Thymus (tissue), 14 donors: ENCODE measurements at places on chromosomes 4 and X. TPM values are rescaled to one million over a fixed set of nuclear protein-coding genes. Genes with fewer than 3 reads are reported as not detected.

Gene OTC
- 0.11 TPM for polyA plus RNA-seq

Gene CCNI
- 223 TPM for polyA plus RNA-seq

GRCh38 chr4:47704693-47705325 lies 133.1 kb downstream of the CORIN start:
- no peak for DNase-seq

- DNase-seq: no peak
Measured at GRCh38 chr4:136571315-136571714, 961.0 kb downstream of the PCDH18 start.

Gene SERTM2
- polyA plus RNA-seq: 0.02 TPM

Gene INTU
- 2.4 TPM for polyA plus RNA-seq

Gene GPM6B
- 2.3 TPM for polyA plus RNA-seq

Gene MFSD8
- 31.2 TPM for polyA plus RNA-seq

Gene ASMT
- polyA plus RNA-seq: 0.46 TPM

- DNase-seq: peak; percentile 35
Measured at GRCh38 chr4:184782731-184783373, 42.9 kb downstream of the ACSL1 start.

- no peak for DNase-seq
Measured at GRCh38 chrX:110175146-110175545, 142.7 kb downstream of the AMMECR1 start.

DNA sequence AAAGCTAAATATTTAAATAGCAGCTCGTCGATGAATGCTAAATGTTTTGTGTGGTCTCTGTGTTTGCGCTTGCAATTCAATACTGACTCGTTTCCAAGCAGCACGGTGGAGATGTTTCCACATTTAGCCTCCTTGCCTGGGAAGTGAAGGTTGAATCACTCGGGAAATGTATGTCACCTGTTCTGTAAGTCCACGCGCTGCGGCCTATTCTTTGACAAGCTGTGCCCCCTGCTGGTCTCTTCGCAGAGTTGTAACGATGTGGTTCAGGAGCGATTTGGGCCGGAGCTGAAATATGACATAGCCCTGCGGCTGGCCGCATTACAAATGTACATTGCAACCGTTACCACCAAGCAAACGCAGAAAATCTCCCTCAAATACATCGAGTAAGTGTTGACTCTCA lies 89.6 kb upstream of the PRPS2 start:
- peak; percentile 33 for DNase-seq

- DNase-seq: no peak
Measured at GRCh38 chrX:106243376-106243775, 75.3 kb downstream of the PWWP3B start.

DNA sequence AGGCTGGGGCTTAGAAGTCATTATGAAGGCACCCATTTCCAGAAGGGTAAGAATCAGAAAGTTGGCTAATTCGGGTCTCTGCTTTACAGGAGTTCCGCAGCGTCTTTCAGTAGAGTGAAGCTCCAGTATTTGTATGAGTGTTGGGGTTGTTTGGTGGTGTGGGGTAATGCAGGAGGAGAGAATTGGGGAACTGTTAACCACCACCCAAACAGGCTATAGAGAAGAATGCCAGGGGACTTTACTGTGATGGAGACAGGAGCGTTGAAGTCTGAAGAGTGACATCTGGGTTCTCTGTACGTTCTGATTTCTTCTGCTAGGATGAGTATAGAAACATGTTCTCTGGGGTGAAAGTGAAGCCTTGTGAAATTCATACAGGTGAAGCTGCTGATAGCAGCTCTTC lies 96.3 kb downstream of the TBL1X start:
- DNase-seq: no peak

DNA sequence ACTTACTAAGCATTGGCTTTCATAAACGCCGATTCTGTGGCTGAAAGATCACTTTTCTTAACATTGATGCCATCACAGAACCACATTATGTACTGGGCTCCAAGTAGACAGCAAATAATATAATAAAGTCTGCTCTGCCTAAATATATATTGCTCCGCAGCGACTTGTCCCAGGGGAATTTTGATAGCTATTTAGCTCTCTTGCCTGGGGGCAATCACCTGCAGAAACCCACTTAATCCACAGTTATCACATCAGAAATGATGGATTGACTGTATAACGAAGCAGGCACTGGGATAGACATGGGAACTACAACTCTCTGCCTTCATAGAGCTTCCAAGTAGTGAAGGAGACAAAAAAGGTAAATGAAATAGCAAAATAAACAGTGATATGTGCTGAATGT lies 48.0 kb upstream of the MYOZ2 start:
- DNase-seq: no peak

Gene SSX2B
- not detected for polyA plus RNA-seq

GRCh38 chr4:41181037-41181436 lies 33.3 kb downstream of the APBB2 start:
- DNase-seq: no peak

- DNase-seq: peak; percentile 30
Measured at GRCh38 chr4:85842540-85842939, 367.6 kb downstream of the ARHGAP24 start.

Gene TSC22D3
- polyA plus RNA-seq: 873 TPM

GRCh38 chrX:154732421-154733065 lies 18.3 kb downstream of the GAB3 start:
- DNase-seq: no peak

DNA sequence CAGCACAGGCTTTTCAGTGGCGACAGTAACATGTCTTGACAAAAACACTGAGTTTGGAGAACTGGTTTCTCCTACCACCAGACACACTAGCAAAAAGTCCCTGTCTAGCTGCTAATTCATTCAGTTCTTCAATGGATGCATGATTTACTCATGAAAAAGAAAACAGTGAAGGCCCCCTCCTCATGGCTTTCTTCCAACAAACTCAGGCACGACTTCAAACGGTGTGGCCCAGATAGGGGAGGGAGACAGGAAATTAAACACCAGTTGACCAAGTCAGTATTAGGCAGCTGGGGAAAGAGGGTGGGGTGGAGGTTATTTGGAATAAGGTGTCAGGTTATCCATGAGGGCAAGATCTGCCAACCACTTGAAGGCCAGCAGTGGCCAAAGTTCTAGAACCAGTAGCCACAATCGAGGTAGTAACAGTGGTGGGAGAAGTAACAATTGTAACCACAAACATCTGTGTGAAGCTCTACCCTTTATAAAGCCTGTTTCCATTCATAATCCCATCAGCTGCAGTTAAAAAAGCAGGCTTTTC lies 60.2 kb downstream of the SEPSECS start:
- DNase-seq: no peak

Gene CCDC110
- polyA plus RNA-seq: 0.30 TPM

Gene SOX3
- polyA plus RNA-seq: 0.02 TPM

- no peak for DNase-seq
Measured at GRCh38 chr4:155497306-155497705, 120.5 kb upstream of the MAP9 start.

Gene SLC2A9
- 8.6 TPM for polyA plus RNA-seq

DNA sequence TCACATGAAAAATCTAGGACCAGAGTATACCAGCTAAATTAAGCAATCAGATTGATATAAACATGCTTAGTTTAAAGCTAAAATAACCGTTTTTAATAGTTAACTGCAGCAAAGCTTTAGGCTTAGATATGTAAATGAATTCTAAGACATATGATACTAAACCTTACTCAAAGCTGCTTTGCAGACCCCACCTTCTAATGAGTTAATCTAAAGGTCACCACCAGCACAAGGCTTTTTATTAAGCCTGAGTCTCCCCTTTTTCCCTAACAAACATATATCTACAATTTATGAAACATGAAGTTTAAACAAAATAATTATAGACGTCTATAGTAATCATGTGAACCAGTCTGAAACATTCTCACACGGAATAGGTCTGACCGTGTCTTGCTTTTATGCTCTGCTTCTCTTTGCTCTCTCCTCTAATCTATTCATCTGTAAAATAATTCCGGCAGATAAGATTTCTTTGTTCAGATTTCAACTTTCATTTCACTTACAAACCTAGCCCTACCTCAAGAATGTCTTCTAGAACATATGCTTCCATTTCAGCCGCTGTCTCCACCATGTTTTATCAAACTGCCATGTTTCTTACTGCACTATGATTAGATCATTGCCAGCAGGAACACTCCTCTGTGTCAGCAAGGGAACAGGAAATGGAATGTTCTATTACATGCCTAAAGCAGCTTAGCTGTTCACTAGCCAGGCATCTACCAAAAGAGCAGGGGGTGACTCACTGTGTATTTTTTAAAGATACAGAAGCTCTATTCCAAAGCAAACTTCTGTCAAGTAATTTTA lies 35.9 kb downstream of the ANKRD17 start:
- DNase-seq: peak; percentile 52

DNA sequence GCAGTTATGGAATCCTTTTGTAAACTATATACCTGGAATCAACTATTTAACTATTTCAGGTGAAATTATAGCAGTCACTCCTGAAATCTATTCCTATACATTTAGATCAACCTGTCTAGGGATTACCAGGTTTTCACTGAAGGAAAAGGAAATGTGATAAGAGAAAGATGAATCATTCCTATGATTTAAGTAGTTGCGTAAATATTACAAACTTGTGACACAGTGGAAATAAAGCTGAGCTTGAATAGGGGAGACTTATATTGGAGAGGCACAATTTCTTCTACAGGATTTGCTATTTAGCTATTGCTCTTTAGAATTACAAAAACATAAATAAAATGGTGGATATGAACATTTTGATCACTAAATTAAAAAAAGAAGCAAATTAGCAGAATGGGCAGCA lies 284.1 kb upstream of the EPHA5 start:
- no peak for DNase-seq

DNA sequence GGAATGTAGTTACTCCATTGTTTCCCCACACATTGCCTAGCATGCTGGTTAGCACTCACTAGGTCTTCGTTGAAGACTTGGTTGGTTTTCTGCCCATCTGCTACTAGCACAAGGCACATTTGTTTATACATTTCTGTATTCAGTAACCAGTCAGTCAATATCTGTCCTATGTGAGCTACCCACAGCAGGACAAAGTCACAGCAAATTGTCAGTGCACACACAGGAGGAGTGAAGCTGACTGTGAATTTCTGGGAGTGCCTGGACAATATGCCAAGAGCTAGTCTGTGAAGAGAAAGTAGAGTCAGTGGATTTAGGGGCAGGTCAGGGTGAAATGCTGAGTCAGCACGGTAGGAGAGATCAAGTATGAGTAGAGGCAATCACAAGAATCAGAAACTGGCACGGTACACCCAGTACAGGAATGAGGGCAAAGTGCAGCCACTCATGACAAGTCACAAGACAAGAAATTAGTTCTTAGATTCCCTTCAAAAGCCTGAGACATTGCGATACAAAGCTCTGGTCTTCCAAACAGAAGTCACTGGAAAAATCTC lies 1049.8 kb upstream of the POU3F4 start:
- no peak for DNase-seq

GRCh38 chrX:87728024-87728423 lies 210.4 kb downstream of the KLHL4 start:
- no peak for DNase-seq

Gene ARMCX1
- polyA plus RNA-seq: 11.7 TPM

DNA sequence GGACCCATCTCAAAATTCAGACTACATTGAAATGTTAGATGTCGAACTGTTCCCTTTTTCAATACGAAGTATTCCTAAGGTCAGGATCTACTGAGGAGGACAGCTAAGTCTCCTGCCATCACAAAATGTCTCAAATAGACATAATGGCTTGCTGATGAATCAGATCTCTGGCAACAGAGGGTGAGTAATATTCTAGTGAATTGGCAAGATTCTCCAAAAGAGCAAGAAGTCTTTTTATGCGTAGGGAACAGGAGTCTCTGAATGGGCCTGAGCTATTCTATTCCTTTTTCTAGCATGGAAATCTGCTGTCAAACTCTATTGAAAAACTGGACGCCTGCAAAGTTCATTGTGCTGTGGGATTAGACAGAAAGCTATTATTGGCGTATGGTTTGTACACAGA lies 145.4 kb downstream of the FNIP2 start:
- no peak for DNase-seq

DNA sequence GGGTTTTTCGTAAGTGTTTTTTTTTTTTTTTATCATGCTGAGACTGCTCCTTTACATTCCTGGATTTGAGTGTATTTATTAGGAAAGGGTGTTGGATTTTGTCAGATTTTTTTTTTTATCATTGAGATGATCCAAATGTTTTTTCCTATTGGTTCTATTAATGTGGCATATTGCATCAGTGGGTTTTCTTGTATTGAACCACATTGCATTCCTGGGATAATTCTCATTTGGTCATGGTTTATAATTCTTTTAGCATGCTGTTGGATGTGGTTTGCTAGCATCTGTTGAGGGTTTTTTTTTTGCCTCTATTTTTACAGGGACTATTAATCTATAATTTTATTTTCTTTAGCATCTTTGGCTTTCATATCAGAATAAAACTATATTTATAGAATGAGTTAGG lies 28.8 kb downstream of the COL4A5 start:
- no peak for DNase-seq

Gene CLDN34
- 0.16 TPM for polyA plus RNA-seq

Gene PAGE2B
- 1.2 TPM for polyA plus RNA-seq

Gene C4orf54
- polyA plus RNA-seq: 0.23 TPM

Gene ITM2A
- polyA plus RNA-seq: 202 TPM

- peak; percentile 43 for DNase-seq
Measured at GRCh38 chrX:120452131-120452530, 17.0 kb downstream of the LAMP2 start.

DNA sequence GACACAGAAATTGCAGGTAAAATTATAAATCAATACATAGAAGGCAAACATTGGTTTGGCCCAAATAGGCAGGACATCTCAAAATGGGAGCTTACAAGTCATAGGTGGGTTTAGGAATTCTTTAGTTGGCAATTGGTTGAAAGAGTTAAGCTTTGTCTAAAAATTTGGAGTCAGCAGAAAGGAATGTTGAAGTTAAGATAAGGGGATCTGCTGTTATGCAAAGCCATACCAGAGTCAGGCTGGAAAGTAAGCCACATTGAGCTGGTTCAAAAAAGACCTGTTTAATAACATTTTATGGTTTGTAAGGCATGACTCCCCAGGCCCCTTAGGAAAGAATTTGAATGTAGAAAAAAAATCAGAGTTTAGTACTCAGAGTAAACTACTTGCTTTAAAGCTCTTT lies 92.6 kb downstream of the IL13RA2 start:
- no peak for DNase-seq

DNA sequence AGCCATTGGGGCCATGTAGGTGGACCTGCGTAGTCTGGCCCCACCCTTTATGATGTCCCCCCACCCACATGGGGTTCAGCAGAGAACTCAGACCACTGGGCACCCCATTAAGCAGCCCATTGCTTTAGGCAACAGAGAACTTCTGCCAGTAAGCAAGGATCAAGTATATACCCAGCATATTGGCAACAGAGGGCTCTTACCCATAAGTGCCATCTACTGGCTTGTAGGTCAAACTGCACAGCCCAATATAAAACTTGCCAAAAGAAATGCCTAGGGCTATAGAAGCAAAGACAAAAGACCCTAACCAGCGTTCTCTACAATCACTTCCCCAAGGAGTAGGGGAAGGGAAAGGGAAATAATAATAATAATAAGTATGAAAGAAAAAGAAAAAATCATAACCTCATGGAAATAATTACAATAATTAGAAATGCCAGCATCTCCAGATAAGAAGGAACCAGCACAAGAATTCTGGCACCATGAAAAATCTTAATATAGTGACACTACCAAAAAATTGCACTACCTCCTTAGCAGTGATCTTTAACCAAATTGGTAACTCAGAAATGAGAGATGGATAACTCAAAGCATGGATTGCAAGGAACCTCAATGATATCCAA lies 1090.7 kb downstream of the FAT4 start:
- no peak for DNase-seq
